Mammary epithelial cell (primary cell): ENCODE measurements at places on chromosomes 6 and 20. TPM values are rescaled to one million over a fixed set of nuclear protein-coding genes. Genes with fewer than 3 reads are reported as not detected.

The IP6K3 gene
- polyA plus RNA-seq, result not detected

The RIPPLY2 gene
- polyA plus RNA-seq, result 0.16 TPM

GRCh38 chr6:159307246-159307790 is 138.1 kb downstream of the FNDC1 start:
- DNase-seq, result no peak

- no peak for DNase-seq
Measured at GRCh38 chr6:129790785-129791184, 70.3 kb downstream of the TMEM244 start.

GRCh38 chr20:62732031-62732760 is 23.6 kb downstream of the NTSR1 start:
- no peak for DNase-seq
